Germinal center (tissue), 1 donor: ENCODE measurements at places on chromosomes 12 and 14.

GRCh38 chr14:44428231-44428945, 78.7 kb downstream of the FSCB start:
- DNase-seq: no peak

GRCh38 chr12:113332688-113333417, 2.1 kb downstream of the SLC8B1 start:
- no peak for DNase-seq

GRCh38 chr12:7806863-7807487, 17.8 kb downstream of the NANOG start:
- peak; percentile 57 for DNase-seq

GRCh38 chr12:67275380-67275913, 6.3 kb downstream of the CAND1 start:
- no peak for DNase-seq

DNA sequence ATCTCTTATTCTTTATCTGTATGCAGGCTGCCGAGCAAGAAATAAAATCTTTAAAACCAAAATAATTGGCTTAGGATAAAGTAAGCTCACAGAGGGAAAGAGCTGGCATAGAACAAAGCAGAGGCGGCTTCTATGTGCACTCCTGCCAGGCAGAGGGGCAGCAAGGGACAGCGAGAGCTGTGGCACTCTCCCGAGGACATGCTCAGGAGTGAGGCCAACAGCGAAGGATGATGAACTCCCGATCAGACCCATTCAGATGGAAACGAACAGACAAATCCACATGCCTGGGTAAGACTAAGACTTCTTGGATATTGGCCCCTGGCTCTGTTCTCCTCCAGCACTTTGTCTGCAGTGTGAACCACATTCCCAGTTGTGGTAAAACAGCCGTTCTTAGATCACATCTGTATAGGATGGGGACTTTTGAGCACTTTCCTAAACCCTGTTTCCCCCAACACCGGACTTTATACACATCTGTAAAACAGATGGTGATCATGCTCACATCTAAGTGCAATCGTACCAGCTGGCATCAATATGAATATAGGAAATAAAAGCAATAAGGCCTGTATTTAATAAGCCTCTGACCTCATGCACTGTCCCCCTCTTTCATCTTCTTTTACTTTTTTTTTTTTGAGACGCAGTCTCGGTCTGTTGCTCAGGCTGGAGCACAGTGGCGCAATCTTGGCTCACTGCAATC, 134.1 kb downstream of the PPM1H start:
- DNase-seq: no peak

GRCh38 chr12:71237128-71237527, 79.3 kb upstream of the TSPAN8 start:
- DNase-seq: no peak
